ENCODE measurements at places on chromosomes 1 and 21.

- peak overlapping the region; percentile 100 for H3K27ac ChIP-seq
- no peak for DNase-seq
- peaks cover 38% of the 10 kb centered on the region for H3K27me3 ChIP-seq
- H3K36me3 ChIP-seq, result peaks cover 43% of the 10 kb centered on the region
Observed at GRCh38 chr1:44812822-44813543, 4.7 kb downstream of the BTBD19 start.

DNA sequence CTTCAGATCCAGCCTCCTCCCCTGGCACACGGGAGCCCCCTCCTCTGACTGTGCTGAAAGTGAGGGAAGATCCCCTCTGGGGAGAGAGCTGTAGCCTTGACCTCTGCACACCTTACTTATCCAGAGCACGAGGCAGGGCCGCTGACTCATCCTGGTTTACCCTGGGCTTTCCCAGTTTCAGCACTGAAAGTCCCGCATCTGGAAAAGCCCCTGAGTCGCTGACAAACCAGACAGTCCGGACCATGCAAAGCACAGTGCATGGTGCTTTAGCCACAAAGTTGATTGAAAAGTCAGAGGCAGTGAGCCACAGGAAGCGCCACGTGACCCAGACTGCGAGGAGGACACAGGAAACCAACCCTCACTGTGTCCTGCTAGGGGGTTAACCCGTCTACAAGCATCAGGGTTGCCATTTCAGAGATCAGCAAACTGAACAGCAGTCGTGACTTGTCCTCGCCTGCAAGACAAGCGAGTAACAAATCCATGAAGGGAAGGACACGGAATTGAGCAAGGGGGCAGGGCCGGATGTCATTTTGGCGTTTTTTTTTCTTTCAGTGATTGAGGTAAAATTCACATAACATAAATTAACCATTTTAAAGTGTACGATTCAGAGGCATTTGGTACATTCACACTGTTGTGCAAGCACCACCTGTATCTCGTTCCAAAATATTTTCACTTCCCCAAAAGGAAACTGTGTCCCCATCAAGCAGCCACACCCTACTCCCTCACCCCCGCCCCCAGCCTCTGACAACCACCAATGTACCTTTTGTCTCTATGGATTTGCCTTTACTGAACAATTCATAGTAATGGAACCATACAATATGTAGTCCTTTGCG, 19.9 kb upstream of the IFNGR2 start:
- peak; percentile 52 for DNase-seq
- H3K4me1 ChIP-seq, result peaks cover 47% of the 10 kb centered on the region
- H3K27me3 ChIP-seq, result no peaks in the 10 kb centered on the region
- peak overlapping the region; percentile 77 for H3K27ac ChIP-seq
- H3K36me3 ChIP-seq, result no peaks in the 10 kb centered on the region

- H3K4me3 ChIP-seq, result no peak overlapping the region
- H3K36me3 ChIP-seq, result no peaks in the 10 kb centered on the region
- H3K27ac ChIP-seq, result no peak overlapping the region
- DNase-seq, result no peak
- H3K4me1 ChIP-seq, result peaks cover 44% of the 10 kb centered on the region
Observed at GRCh38 chr1:159991513-159991912, 37.5 kb upstream of the SLAMF9 start.

GRCh38 chr1:223288826-223289225, 75.2 kb downstream of the SUSD4 start:
- DNase-seq, result no peak
- no peak overlapping the region for H3K4me3 ChIP-seq
- no peaks in the 10 kb centered on the region for H3K4me1 ChIP-seq
- peaks cover 19% of the 10 kb centered on the region for H3K27me3 ChIP-seq

GRCh38 chr1:235011064-235011598, 117.5 kb downstream of the TOMM20 start:
- peaks cover 7% of the 10 kb centered on the region for H3K27me3 ChIP-seq
- DNase-seq, result no peak
- peak overlapping the region; percentile 97 for H3K27ac ChIP-seq
- H3K4me3 ChIP-seq, result peak overlapping the region; percentile 67

DNA sequence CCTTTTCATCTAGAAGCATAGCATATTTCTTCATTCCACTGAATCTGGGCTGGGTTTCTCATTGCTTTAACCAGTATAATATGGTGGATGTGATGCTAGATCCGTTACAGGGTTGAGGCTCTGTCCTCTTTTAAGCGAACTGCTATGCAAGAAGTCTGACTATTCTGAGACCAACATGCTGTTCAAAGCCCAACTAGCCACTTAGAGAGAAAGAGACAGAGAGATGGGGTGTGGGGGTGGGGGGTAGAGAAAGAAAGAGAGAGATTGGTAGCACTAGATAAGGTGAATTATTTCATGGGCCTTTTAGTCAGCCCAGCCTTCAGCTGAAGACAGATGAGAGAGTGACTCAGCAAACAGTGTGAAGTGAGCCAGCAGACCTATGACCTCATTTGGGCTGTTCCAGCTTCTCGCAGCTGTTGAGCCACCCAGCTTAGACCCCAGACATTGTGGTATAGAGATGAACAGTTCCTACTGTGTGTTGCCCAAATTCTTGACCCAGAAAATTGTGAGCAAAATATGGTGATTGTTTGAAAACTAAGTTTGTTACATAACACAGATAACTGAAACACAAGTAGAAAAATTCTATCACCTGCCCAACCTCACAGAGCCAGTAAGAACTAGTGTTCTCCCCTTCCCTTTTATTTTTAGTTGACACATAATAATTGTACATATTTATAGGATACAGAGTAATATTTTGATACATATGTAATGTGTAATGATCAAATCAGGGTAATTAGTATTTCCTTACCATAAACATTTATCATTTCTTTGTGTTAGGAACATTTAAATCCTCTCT, 40.7 kb upstream of the PRKACB start:
- peaks cover 61% of the 10 kb centered on the region for H3K4me1 ChIP-seq
- H3K27ac ChIP-seq, result peak overlapping the region; percentile 79
- peaks cover 13% of the 10 kb centered on the region for H3K36me3 ChIP-seq
- peak; percentile 77 for DNase-seq
- H3K27me3 ChIP-seq, result no peaks in the 10 kb centered on the region

- no peak for DNase-seq
- H3K36me3 ChIP-seq, result peaks cover 34% of the 10 kb centered on the region
- H3K27me3 ChIP-seq, result no peaks in the 10 kb centered on the region
- H3K27ac ChIP-seq, result no peak overlapping the region
- H3K4me3 ChIP-seq, result no peak overlapping the region
Observed at GRCh38 chr1:112605633-112606327, 13.2 kb downstream of the ST7L start.

DNA sequence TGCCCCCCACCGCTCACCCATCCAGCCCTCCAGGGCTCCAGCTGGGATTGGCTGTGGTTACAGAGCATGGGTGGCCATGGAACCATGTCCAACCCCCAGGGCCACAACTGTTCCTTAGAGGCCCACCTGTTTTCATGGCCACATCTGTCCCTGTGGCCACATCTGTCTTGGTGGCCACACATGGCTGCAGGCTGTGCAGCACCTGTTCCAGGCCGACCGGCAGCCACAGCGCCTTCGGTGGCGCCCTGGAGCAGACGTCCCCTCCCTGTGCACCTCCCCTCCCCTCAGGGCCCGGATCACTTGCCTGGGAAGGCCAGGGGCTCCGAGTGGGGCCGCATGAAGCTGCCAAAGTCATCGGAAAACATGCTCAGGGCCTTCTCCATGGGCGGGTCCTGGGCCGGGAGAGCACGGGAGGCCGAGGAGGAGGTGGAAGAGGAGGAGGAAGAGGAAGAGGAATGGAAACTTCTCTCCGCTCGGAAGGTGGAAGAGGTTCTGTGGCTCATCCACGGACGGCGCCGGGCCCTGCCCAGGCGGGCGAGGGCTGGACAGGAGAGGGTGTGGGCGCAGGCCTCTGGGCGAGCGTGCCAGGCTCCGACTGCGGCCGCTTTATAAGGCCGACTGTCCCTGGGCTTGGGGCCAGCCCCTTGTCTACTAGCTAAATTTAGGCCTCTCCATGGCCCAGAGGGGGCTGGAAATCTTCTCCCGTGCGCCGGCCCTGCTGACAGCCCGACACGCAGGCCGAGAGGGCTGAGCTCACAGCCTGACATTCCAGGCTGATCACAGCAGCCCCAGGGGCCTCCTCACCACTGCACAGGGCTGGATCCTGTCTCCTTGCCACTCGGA, at the start of gene HSPB7:
HSPB7 (minus strand) TSS at position 583 of the 843 bp plus-strand sequence; CDS start at position 503, 80 bp downstream.
- H3K36me3 ChIP-seq, result no peaks in the 10 kb centered on the region
- peak within 1 kb of the TSS; percentile 73 for H3K27ac ChIP-seq
- H3K4me1 ChIP-seq, result peaks cover 57% of the 10 kb centered on the region
- peak within 1 kb of the TSS; percentile 55 for H3K4me3 ChIP-seq
- DNase-seq, result peak; percentile 73
- peaks cover 1% of the 10 kb centered on the region for H3K27me3 ChIP-seq

DNA sequence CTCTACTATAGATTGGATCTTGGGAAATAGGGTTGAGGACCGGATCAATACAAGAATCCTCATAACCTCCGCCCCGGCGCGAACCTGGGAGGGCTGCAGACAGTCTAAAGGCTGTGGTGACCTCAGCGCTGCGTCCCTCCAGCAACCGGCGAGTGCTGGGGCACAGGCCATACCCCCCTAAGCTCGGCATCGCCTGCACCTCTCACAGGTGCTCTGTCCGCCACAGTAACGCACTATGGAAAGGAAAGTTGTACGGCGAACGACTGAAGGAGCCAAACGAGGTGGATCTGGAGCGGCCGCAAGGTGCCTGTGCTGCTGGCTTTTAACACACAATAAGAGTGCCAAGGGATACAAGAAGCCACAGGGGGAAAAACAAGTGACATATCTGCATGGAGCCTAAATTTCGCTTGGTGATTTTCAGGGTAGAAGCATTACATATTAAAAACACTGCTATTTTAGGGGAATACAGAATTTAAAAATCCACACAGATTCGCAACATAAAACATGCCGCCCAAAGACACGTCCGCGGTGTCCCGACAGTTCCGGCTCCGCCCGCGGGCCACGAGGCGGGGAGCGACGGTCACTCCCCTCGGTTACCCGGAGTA, 1.4 kb upstream of the RBM15 start:
- peaks cover 51% of the 10 kb centered on the region for H3K4me1 ChIP-seq
- no peak overlapping the region for H3K4me3 ChIP-seq
- peaks cover 26% of the 10 kb centered on the region for H3K36me3 ChIP-seq
- DNase-seq, result no peak
- peaks cover under 1% of the 10 kb centered on the region for H3K27me3 ChIP-seq

GRCh38 chr1:109620841-109621286, 1.2 kb downstream of the AMPD2 start:
- DNase-seq, result peak; percentile 93
- H3K4me3 ChIP-seq, result peak overlapping the region; percentile 95
- peaks cover 71% of the 10 kb centered on the region for H3K4me1 ChIP-seq
- H3K36me3 ChIP-seq, result peaks cover 13% of the 10 kb centered on the region

DNA sequence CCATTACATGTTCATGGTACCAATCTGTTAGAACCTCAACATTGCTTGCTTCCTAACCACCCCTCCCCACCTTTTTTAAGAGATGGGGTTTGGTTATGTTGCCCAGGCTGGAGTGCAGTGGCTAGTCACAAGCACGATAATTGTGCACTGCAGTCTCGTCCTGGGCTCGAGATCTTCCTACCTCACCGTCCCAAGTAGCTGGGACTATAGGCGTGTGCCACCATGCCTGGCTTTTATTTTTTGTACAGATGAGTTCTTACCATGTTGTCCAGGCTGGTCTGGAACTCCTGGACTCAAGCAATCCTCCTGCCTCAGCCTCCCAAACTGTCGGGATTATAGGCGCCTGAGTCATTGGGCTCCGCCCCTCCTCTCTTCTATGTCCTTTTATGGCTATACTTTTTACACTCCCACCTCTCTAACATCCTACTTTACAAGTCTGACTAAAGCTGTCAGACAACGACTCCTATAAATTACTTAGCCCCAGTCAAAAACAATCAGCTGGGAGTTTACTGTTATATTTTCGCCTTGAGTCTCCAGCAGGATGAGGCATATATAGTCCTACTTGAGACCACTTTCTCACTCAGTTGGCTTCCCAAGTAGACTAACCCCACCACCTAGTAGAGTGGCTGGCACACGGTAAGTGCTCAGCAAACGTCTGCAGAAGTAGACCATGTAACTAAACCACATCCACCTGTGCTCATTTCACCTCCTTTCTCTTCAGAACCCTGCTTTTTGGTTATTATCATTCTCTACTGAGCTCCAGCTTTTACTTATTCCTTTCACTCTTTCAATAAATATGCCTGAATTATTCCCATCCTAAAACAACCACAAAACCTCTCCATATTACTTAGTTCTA, 13.8 kb downstream of the ENSA start:
- peaks cover 7% of the 10 kb centered on the region for H3K27me3 ChIP-seq
- DNase-seq, result no peak
- H3K27ac ChIP-seq, result peak overlapping the region; percentile 62
- H3K4me3 ChIP-seq, result no peak overlapping the region

DNA sequence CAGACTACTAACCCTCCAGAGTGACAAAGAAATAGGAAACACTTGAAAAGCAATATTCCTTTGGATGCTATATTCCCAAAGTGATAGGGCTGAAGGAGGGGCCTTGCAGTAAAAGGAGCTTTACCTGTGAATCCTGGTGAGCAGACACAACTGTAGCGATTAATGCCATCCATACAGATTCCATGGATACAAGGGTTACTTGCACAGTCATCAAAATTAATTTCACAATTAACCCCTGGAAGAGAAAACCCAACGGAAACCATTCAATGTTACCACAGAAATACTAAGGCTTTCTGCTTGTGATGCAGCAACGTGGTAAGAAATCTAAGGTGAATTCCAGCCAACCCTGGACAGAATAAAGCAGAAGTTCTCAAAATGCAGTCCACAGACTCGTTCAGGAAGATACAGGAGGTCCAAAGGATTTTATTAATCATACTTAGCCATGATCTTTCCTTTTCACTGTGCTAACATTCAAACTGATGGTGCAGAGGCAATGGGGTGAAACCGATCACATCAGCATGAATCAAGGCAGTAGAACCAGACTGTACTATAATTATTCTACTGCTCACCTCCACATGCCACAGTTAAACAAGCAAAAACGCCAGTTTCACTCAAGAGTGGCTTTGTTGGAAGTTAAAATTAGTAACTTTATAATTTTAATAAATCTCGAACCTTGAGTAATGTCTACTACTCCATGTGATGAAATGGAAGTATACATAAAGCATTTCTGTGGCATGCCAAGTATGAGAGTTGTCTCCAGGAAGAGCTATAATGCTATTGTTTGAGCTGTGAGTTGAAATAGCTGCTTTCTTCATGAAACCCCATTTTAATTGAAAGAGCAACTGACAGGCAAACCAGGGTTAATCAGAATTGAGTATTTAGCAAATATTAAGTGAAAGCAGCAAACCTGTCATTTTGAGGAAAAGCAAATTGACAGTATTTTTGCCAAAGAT, 63.2 kb upstream of the ADAM30 start:
- no peak for DNase-seq
- H3K4me1 ChIP-seq, result peaks cover 50% of the 10 kb centered on the region
- H3K27ac ChIP-seq, result peak overlapping the region; percentile 45

GRCh38 chr1:57067863-57068262, 102.0 kb upstream of the C8B start:
- no peak for DNase-seq
- peaks cover 10% of the 10 kb centered on the region for H3K4me1 ChIP-seq
- H3K4me3 ChIP-seq, result no peak overlapping the region
- H3K27ac ChIP-seq, result no peak overlapping the region
- H3K36me3 ChIP-seq, result no peaks in the 10 kb centered on the region
- peaks cover 5% of the 10 kb centered on the region for H3K27me3 ChIP-seq
